Hypothalamus (tissue), 51 donors: ENCODE measurements at places on chromosomes 7 and 10.

DNA sequence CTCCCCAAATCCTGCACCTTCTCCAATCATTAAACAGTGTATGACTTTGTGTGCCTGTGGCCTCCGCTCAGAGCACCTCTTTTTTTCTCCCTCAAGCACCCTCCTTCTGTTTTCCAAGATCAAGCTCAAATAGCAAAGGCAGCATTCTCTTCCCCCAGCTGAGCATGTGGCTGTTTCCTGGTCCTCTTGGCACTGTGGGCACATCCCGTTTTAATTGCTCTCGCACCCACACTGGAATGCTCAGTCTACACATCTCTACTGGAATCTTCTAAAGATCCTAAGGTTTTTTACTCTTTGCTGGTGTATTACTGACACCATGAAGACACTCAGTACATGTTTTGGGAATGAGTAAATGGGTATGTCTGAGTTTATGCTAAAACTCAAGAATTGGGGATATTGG is 107.4 kb downstream of the WDFY4 start:
- no peak for DNase-seq

DNA sequence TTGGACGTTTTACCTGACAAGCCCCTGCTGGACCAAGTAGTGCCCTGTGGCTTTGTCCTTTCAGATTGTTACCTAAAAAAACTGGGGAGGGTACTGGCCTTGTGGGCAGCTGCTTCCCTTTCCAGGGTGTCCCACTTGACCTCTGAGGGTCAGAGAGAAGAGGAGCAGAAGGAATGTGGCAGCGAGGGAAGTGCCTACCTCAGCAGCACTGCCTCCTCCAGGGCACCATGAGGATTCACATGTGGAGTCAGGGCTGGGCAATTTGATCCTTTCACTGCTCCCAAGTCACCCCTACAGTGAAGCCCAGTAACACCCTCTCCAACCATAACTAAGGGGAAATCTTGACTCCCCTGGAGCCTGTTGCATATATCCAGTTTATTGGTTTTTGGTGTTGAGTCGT is 64.6 kb downstream of the ITGB1 start:
- no peak for DNase-seq

GRCh38 chr10:32412499-32412853 is 33.5 kb upstream of the CCDC7 start:
- DNase-seq, result no peak

DNA sequence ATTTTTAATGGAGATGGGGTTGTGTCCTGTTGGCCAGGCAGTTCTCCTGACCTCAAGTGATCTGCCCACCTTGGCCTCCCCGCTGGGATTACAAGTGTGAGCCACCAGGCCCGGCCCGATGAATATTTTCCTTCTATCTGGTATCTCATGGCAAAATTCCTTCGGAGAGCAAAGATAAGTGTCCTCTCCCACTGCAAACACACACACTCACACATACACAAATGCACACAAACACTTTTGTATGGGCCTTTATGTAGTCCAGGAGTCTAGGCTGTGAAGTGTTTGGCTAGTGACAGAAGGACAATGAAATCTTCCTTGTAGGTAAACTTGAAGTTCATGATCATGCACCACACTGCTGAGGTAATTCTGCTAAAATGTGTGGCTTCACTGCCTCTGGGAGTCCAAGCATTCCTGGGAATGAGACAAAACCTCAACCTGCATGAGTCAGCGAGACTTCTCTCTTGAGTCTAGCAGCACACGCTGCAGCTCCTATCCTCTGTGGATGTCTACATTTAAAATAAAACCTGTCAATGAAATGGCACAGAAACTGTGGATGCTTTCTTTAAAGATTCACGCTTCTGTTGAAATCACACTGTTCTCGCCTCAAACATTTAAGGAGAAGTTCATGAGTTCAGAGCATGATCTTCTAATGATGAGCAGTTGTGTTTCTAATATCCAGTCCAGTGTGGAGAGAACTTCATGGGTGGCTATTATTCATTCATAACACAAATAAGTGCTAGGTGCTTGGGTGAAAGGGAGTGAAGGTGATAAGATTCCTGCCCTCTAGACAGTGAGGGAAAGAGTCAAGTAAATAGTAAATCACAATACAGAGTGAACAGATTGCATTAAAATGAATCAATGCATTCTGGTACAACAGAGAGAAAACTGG is 96.5 kb downstream of the NRP1 start:
- no peak for DNase-seq

- DNase-seq, result no peak
Measured at GRCh38 chr7:52079726-52080125, 763.1 kb upstream of the COBL start.

DNA sequence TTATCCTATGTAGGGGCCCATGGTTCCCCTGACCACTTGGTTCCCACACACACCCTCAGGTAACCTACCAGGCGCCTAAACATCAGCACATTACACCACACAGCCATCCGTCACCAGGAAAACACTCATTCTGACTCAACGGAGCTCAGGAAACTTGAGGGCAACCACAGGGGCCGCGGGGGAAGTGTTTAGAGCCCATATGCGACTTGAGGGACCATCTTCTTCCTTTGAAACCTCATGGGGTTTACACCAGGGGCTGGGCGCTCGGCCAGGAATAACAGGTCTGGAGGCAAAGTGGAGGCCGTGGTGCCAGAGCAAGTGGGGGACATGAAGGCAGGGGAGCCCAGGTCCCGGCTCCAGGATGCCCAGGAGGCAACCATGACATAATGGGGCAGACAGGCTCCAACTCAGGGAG is 1.5 kb downstream of the STX1A start:
- no peak for DNase-seq

- no peak for DNase-seq
Measured at GRCh38 chr10:14009371-14010100, 321.2 kb downstream of the FRMD4A start.

GRCh38 chr7:54810401-54810800 is 51.4 kb upstream of the SEC61G start:
- DNase-seq, result no peak

- no peak for DNase-seq
Measured at GRCh38 chr10:31508234-31508633, 189.2 kb downstream of the ZEB1 start.

- DNase-seq, result no peak
Measured at GRCh38 chr7:49928787-49929186, 155.3 kb downstream of the VWC2 start.

- no peak for DNase-seq
Measured at GRCh38 chr7:91329571-91329970, 65.3 kb downstream of the FZD1 start.
